ENCODE measurements at places on chromosomes 6 and 20.

DNA sequence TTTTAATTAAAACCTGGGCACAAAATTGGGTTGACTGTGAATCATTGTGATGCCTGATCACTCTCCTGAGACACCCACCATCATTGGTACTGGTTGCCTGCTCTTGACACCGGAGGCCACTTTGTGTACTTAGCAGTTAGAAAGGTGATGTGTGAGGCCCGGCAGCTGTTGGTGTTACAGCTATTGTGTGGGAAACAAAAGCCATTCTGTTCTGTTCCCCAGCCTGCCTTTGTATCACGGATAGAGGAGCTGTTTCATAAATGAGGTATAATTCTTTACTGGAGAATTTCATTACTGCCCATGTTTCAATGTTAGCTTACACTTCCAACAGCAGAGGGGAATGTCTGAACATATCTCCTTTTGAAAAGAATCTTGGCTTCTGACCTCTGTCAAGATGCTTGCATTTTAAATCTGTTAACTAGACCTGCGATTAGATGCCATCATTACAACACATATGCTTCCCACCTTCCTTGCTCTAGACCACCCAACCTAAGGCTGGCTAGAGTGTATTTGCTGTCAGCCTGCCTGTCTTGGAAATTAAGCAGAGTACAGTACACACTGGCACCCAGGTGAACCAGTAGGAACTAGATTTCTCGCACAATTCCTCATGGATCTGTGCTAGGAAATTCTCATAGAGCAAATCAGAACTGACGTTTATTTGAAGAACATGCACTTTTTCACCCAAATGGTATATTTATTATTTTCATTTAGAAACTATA lies 142.4 kb upstream of the INSM1 start:
- DNase-seq = no peak

DNA sequence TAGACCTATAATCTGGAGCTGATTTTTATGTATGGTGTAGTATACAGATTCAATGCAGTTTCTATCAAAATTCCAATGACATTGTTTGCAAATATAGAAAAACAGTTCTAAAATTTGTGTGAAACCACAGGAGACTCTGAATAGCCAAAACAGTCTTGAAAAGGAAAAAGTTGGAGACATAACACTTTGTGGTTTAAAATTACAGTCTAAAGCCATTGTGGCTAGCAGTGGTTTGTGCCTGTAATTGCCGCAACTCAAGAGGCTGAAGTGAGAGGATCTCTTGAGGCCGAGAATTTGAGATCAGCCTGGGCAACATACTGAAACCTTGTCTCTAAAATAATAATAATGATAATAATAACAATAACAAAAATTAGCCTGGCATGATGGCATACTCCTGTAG lies 213.7 kb downstream of the CDKAL1 start:
- no peak for DNase-seq

- DNase-seq = peak; percentile 31
Measured at GRCh38 chr6:35327349-35328027, 14.9 kb upstream of the PPARD start.

DNA sequence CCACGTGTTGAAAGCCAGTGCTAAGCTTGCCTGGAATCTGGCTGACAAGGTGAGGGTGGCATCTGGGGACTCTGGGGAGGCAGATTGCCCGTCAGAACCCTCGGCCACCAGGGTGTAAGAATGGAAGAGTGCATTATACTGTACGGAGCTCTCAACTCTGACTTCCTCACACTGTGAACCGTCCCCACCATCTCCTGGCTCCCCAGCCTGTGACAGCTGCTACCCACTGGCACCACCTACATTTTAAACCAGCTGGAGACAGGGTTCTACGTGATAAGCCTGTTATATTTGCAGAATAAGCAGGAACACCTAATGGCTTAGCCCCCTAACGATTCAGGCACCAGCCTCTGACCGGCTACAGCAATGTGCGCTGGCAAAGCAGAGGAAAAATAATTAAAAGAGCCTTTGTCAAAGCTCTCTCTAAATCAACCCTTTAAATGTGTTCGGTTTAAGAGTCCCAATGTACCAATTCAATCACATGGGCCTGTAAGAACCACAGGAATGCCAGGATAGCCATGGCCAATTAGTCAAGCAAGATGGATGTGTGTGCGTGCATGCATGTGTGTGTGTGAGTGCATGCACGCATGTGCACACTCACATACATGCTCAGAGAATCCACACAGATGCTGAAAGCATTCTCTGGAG lies 89.1 kb upstream of the TAB2 start:
- peak; percentile 45 for DNase-seq

DNA sequence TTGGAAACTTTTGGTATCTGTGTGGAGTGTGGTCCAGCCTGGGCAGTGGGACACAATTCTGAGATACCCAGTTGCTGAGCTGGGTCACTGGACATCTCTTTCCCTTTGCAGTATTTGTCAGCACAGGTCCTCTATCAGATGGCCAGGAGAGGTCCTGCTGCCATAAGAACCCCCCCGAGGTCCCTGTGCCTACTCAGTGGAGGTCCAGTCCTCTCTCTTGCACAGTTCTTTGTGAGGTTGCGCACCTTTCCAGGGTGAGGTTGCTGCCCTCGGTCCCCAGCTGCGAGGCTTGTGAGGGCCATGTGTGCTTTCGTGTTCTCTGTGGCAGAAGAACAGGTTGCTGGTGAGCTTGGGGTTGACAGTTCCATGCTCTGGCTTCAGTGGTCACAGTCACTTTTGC lies 320.6 kb downstream of the QKI start:
- no peak for DNase-seq

GRCh38 chr6:10297832-10298231 lies 117.0 kb downstream of the TFAP2A start:
- no peak for DNase-seq

DNA sequence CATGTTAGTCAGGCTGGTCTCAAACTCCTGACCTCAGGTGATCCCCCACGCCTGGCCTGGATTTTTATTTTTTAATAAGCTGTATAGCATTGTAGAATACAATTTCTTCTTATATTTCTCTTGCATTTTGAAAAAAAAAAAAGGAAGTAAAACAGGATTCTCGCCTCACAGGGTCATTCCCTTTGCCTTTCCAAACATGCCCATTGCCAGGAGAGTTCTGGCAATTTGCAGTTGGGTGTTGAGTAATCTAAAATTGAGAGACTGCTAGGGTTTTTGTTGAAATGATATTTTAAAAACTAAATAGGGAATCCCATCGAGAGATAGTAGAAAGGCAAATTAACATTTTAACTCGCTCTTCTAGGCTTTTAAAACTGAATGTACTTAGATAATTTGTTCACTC lies 196.1 kb downstream of the JARID2 start:
- DNase-seq = no peak

- DNase-seq = no peak
Measured at GRCh38 chr6:139863346-139863745, 488.9 kb upstream of the CITED2 start.

DNA sequence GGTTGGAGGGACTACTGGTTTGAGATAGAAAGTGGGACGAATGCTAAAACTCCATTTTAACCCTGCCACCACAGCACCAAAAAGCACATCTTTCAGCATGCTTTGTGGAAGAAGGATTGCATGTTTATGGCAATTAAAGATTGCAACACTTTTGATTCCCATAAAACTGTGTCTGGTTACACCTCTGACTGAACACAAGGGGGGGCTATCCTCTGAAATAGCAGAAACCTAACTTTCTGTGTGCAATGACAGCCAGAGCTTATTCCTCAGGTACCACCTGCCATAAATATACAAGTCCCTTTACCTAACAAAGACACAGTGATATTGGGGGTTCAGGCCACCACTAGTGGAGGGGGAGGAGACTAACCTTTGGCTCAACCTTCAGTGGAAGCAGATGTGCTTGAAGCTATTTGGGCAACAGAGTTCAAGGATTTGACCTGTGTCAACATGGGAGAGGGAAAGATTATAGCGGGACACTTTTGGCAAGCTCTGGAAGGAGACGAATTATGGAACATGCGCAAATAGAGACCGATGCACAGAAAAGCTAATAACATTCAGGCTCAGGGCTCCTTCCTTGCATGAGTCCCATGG lies 9.6 kb upstream of the PLG start:
- DNase-seq = no peak
